ENCODE measurements at places on chromosomes 7 and 10.

GRCh38 chr7:102305414-102306268 lies 19.0 kb downstream of the SH2B2 start:
- no peak for DNase-seq

GRCh38 chr10:3625959-3626751 lies 158.9 kb downstream of the KLF6 start:
- DNase-seq, result no peak

- no peak for DNase-seq
Measured at GRCh38 chr10:59805014-59805413, 51.8 kb upstream of the MRLN start.

- no peak for DNase-seq
Measured at GRCh38 chr7:17185690-17186070, 112.8 kb upstream of the AHR start.

- DNase-seq, result no peak
Measured at GRCh38 chr10:97682042-97682441, 5.0 kb downstream of the AVPI1 start.

- DNase-seq, result no peak
Measured at GRCh38 chr7:45593121-45593541, 19.0 kb downstream of the ADCY1 start.

DNA sequence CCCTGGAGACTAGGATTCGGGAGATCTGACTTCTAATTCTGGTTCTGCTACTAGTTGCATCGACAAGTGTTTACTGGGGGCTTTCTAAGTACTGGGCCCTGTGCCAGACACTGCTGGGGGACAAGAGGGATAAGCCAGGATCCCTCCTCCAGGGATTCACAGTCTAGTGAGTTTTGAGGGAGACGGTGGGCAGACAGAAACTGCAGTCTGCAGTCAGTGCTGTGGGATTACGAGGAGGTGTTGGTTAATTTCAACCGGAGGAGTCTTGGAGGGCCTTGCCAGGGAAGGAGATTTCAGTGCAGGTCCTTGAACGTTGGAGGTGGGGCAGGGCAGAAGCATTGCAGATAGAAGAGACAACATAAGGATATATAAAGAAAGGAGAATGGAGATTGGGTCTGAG lies 3.5 kb upstream of the KCNH2 start:
- DNase-seq, result no peak

DNA sequence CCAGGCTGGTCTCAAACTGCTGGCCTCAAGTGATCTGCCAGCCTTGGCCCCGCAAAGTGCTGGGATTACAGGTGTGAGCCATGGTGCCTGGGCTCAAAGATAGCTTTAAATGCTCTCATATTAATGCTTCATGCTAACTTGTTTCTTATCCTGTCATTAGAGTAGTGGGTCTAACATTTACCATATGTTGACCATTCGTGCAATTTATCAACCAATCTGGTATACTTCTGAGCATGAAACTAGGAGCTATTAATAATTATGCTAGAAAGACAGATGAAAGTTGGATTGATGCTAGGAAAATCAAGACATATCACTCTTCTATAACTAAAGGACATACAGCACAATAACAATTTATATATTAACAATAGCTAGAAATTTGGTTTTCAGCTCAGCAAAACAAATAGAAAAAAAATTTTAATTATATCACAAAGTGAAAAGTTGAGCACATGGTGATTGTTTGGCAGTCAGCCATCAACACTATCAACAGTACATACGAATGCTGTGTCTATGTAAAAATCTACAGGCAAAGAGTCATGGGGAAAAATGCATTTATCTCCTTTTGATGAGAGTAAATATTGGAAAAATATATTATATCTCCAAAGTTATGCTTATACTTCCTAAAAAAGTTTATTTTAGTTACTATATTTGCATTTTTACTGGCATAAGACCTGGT lies 112.1 kb upstream of the ABCB5 start:
- no peak for DNase-seq

DNA sequence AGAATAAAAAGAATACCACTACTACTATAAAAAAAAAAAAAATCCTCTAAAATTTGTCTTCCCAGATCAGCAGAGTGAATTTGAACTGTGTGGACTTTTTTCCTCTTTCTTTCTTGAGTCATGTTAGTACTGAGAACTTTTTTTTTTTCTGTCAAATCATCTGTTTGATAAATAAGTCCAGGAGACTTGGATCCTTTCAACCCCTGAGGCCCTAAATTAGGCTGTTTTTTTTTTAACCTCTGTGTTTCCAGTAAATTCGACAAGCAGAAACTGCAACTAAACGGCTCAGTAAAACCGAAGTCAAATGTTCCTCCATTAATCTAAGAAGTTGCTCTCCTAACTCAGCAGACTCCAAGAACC lies 2.7 kb downstream of the MAP3K8 start:
- DNase-seq, result no peak

DNA sequence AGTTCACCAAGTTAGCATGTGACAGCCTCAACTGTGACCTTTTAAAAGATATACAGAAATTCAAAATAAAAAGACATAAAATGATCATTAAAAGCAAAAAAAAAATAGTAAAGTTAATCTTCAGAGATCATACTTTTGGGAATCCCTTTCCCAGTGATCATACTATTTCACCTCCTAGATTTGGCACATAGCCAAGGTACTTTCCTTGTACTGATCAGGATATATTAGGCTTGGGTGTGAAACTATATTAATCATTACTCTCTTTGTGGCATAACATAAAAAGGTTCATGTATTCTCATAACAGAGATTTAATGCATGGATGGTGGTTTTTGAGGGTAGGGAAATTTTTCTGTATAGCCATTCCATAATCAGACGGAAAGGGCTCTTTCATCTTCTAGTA lies 109.6 kb upstream of the ZWINT start:
- no peak for DNase-seq

DNA sequence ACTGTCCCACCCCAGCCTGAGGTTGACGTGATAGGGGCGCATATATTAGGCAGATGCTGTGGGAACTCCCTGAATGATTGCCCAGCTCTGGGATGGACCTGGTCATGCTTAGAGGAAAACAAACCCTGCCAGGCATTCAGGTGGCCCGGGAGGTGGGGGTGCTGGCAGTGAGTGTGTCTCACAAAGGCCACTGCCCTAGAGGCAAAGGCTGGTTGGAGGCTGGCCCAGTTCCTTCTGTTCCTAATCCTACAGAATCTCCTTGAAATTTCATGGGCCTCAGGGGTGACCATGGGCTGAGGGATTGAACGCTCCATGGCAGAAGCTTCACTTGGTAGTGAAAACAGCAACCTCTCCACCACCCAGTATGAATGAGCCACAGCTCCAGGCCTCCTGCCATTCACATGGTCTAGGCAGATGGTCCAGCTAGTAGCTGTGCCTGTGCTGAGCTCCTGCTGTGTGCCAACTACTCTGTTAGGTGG lies 25.6 kb downstream of the ADRA2A start:
- DNase-seq, result no peak

GRCh38 chr7:137404660-137405317 lies 61.3 kb upstream of the PTN start:
- no peak for DNase-seq

GRCh38 chr7:101664436-101664835 lies 35.3 kb upstream of the MYL10 start:
- no peak for DNase-seq

DNA sequence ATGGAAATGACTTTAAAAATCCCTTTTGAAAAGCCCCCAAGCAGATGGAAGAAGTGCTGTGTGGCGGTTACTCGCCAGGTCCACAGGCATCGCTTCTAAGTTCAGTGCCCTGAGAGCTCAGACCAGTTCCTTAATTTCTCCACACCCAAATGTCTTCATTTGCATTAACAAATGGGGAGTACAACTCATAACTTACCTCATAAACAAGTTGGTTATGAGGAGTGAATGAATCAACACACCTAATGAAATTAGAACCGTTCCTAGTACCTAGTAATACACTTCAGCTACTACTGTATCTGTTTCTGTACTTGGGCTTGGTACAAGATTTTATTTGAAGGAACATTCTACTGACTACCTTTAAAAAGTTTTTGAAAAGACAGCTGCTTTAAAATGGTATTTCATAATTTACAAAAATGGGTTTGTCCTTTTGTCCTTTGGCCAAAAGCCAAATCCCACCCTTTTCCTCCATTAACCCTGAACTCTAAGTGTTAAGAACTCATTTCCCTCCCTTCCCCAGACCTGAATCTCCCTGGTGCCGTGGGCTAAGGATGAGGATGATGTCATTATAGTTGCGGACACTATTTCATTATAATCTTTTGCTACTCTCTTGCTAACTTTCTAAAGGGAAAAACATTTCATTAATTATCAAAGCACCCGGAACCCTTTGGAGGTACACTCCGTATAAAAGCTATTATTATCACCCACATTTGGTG lies 221.5 kb upstream of the CELF2 start:
- DNase-seq, result no peak

- DNase-seq, result no peak
Measured at GRCh38 chr7:32154797-32155196, 84.6 kb upstream of the PDE1C start.

DNA sequence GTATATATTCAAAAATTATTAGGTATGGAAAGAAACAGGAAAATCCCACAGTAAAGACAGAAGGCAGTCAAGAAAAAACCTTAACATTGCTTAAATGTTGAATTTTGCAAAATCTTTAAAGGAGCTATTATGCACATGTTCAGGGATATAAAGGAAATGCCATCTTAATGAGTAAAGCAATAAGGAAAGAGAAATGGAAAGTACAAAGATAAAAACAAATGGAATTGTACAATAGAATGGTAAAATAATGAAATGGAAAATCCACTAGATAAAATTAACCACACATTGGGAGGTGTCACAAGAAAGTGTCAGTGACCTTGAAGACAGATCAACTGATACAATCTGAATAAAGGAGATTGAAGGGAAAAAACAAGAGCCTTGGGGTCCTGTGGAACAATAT lies 82.0 kb downstream of the KIF20B start:
- DNase-seq, result no peak

- no peak for DNase-seq
Measured at GRCh38 chr10:123878666-123879303, 12.8 kb downstream of the CPXM2 start.

- DNase-seq, result no peak
Measured at GRCh38 chr7:13107291-13107690, 419.9 kb downstream of the ARL4A start.

- DNase-seq, result no peak
Measured at GRCh38 chr7:71900556-71900955, 511.6 kb downstream of the CALN1 start.

GRCh38 chr10:108966411-108966810 lies 956.9 kb downstream of the XPNPEP1 start:
- no peak for DNase-seq

GRCh38 chr7:128121711-128122530 lies 90.7 kb upstream of the LRRC4 start:
- DNase-seq, result no peak

GRCh38 chr7:140609646-140610045 lies 31.0 kb downstream of the DENND2A start:
- DNase-seq, result no peak

DNA sequence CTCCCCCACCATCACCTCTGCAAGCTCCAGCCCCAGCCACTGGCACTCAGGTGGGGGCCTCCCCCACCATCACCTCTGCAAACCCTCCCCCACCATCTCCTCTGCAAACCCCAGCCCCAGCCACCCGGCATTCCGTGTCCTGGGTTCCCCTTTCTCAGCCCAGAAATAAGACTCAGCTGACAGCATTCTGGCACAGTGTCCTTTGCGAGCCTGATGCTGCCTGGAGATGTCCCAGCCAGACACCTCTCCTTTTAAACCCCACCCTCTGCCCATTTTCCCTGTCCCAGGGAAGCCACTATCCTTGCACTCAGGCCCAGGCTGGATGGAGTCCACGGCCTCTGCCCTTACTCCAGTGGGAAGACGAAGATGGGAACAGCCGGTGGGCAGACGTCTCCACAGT lies 49.8 kb downstream of the ELFN1 start:
- no peak for DNase-seq

DNA sequence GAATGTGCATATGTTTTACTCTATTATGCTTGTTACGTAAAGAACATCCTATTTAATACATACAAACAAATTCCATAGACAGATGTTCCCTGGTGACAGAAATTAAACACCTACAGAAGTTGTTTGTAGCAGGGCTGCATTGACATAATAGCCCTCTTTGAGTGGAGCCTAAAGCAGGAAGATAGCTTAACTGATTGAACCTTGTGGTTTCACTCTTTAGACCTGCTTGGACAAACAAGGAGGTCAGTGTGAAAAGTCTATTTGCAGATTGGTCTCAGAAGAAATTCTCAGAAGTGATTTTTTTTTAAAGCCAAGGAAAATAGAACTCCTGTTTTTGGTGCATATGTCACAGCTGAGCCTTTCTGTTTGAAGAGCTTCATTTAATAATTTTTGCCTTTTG lies 121.3 kb downstream of the PPP1R9A start:
- DNase-seq, result no peak

- DNase-seq, result no peak
Measured at GRCh38 chr10:4586776-4587175, 239.2 kb upstream of the AKR1E2 start.

- DNase-seq, result no peak
Measured at GRCh38 chr7:5248201-5248885, 34.4 kb upstream of the SLC29A4 start.

DNA sequence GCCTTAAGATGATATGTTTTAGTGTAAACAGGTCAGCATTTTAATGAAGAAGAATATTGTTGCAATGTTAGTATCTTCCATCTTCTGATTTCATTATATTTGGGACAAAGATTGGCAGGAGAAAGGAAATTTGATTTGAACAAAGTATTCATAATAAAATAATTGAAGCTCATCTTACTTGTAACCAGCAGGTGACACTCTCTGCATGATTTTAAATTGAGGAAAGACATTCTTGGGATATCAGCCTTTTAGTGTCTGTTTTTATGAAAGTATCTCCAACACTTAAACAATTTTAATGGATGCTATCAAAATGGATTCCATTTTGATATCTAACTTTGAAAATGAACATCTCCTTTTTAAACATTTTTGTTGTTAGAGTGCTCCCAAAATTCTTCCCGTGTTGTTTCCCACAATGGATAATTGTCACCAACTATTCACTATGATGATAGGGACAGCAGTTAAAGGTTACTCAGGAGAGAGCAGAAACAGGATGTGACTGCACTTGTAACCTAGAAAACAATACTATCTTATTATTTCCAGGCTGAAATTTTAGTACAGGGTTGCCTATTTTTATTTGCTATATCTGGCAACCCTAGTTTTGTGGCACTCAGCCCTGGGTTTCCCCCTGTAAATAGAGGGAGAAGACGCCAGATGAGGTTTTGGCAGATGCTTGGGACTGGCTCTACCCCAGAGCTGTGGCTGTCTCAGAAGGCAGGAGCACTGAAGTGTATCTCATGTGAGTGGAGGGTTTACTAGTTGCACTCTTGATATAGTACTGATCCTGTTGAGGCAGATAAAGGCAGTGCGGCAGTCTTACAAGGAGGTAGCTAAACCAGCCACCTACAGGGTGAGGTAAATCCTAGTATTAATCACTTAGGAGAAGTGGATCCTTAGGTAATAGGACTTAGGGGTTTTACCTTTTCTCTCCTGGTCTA lies 31.0 kb upstream of the ABCB4 start:
- no peak for DNase-seq

GRCh38 chr7:72444026-72444776 lies 32.1 kb upstream of the CALN1 start:
- DNase-seq, result no peak

GRCh38 chr7:77800158-77800557 lies 1.6 kb downstream of the PHTF2 start:
- no peak for DNase-seq

- DNase-seq, result no peak
Measured at GRCh38 chr10:22333975-22334282, 11.4 kb upstream of the SPAG6 start.

Data from stimulated activated CD8-positive, alpha-beta memory T cell treated with anti-CD3 and anti-CD28 coated beads, Interleukin-4, amount 100 ng/mL, for 4 hours (primary cell).